ENCODE measurements at places on chromosomes 6 and 20. TPM values are rescaled to one million over a fixed set of nuclear protein-coding genes. Genes with fewer than 3 reads are reported as not detected.

The ETV7 gene
- 0.84 TPM for polyA plus RNA-seq

The CTCFL gene
- polyA plus RNA-seq = 0.08 TPM

The OLIG3 gene
- polyA plus RNA-seq = not detected

The SPDEF gene
- 0.05 TPM for polyA plus RNA-seq

The LGSN gene
- 0.03 TPM for polyA plus RNA-seq

The SLC52A3 gene
- 0.06 TPM for polyA plus RNA-seq

The NKX2-4 gene
- not detected for polyA plus RNA-seq

All from liver (tissue), 10 donors.